Effector memory CD4-positive, alpha-beta T cell (primary cell): ENCODE measurements at places on chromosomes 7 and 10.

DNA sequence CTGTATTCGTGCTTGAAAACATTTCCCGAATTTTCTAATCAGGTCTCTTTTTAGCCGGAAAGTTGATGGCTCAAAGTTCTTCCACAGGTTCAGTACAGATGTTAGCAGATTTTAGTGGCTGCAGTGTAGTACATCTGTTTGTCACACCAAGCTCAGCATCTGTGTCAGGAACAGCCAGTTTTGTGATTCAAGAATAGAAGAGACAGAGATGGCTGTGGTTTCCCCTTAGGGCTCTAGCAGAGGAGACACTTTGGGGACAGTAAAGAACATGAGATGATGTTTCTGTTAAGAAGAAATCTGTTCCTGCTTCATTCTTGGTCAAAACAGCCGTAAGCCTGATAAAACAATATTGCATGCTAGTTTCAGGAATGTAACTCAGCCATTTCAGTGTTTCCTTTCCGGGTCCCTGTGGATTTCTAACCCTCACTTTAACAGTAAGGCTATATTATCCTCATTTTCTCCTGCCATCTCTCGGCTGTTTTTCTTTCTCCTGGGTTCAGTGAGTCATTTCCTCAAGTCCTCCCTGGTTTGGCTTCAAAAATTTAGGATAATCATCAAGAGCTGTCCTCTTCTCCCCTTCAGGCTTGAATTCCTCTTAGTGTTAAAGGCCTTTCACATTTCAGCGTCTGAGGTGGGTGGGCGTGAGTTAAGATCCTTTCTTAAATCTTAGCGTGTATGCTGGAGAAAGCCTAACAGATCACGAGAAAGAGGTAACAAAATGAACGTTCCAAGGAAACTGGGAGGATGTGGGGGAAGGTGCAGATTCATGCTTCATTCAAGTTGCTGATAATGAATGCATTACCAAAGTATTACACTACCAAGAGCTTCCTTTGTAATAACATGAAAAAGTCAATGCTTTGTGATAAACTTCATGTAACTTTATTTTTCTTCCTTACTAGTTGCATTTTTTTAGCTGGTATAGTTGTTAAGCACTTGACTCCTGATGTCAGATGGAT, 37.1 kb upstream of the BICC1 start:
- H3K27ac ChIP-seq, result no peak overlapping the region
- H3K4me3 ChIP-seq, result no peak overlapping the region
- no peak for DNase-seq
- no peaks in the 10 kb centered on the region for H3K36me3 ChIP-seq

DNA sequence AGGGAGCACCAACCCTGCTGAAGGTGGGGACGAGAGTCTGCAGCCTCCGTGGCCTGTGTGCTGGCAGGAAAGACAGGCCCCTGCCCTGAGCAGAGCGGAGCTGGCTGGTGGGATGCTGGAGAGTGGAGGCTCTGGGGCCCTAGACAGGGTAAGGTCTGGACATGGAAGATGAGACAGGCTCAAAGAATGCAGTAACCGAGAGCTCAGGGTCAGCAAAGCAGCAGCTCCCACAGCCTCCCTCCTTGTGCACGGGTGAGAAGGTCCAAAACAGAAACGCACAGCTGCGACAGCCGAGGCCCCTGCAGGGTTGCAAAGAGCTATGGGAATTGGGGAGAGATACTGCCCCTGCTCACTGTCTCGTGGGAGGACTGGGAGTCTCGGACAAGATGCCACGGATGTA, 80.5 kb downstream of the TNS3 start:
- no peak for DNase-seq
- no peaks in the 10 kb centered on the region for H3K27me3 ChIP-seq
- no peaks in the 10 kb centered on the region for H3K36me3 ChIP-seq
- no peaks in the 10 kb centered on the region for H3K4me1 ChIP-seq
- H3K4me3 ChIP-seq, result no peak overlapping the region

- H3K4me1 ChIP-seq, result no peaks in the 10 kb centered on the region
- H3K27ac ChIP-seq, result no peak overlapping the region
- no peaks in the 10 kb centered on the region for H3K27me3 ChIP-seq
- no peak for DNase-seq
- H3K4me3 ChIP-seq, result no peak overlapping the region
These were observed 498.7 kb upstream of the MKI67 start for GRCh38 chr10:128624656-128625530.

GRCh38 chr7:114923403-114923713, 1.5 kb downstream of the MDFIC start:
- H3K27ac ChIP-seq, result peak overlapping the region; percentile 93
- peak overlapping the region; percentile 94 for H3K4me3 ChIP-seq
- H3K36me3 ChIP-seq, result no peaks in the 10 kb centered on the region
- no peak for DNase-seq

DNA sequence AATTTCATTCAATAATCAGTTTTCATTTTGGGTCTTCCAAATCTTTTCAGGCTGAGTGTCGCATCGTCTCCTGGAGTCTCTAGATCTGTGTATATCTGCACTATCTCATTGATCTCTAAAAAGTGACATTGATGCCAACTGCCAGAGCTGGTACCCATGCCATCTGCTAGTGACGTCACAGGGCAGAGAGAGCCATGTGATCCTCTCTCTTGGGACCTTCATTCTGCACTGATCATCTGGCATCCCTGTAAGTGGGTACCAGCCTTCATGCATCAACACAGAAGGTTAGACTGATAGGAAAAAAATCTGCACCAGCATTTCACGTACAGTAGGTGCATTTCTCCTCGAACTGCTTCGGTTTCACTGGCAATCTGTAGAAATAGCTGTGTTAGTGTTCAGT, at the start of gene NEUROD6:
NEUROD6 (minus strand) TSS at position 124 of the 400 bp plus-strand sequence. CDS start 1,458 bp downstream, outside the sequence.
- no peaks in the 10 kb centered on the region for H3K36me3 ChIP-seq
- no peak within 1 kb of the TSS for H3K4me3 ChIP-seq
- no peaks in the 10 kb centered on the region for H3K27me3 ChIP-seq
- no peaks in the 10 kb centered on the region for H3K4me1 ChIP-seq

DNA sequence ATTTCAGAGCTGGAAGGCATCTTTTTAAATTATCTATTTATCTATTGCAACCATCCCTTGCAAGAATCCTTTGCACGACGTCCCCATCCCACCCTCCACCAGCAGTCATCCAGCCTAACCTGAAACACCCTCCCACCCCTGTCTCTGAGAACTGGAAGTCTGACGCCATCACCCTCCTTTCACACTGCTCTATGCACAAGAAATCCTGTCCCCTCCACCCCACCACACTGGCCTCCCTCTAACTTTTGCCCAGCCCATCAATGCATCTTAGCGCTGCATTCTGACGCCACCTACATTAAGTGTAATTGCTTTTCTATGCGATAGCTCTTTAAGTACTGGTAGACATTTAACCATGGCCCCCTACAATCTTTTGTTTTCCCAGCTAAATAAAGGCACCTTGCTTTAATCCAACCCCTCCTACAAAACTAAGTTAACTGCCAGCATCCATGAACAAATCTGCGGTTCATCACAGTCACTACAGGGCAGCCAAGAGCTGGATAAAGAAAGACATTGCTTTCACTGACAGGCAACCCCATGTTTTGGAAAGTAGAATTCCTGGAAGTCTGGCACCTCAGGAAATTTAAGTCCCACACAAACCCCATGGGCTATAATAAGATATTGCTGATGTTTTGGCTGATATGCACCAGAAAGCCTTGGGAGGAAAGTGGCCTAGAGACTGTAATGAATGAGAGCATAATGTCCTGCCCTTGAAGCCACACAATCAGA, 128.0 kb downstream of the GLI3 start:
- no peak overlapping the region for H3K4me3 ChIP-seq
- no peaks in the 10 kb centered on the region for H3K4me1 ChIP-seq
- DNase-seq, result no peak

DNA sequence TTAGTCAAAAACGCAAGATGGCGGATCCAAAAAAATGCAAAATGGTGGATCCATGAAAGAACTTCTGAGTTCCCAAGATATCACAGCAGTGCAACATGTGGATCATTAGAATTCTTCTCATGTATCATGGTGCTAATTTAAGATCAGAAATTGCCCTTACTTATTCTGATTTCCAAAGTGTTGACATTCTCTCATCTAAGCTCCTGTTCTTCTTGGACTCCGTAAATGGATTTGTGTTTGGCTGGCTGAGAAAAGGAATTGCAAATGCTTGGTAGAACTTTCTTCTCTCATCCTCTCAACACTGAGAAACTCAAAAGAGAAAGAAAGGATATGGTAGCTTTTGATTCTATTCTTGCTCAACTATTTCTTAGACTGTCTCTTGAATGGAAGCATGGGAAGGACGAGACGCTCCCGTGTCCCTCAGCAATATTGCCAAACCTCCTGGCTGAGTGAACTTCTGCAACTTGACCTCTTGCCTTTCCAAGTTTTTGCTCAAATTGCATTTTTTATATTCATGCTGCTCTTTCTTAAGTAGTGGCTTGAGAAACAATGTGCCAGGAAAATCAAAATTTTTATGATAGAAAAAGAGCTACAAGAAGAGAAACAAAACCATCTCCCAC, 44.7 kb downstream of the FRMD4A start:
- DNase-seq, result no peak
- no peaks in the 10 kb centered on the region for H3K36me3 ChIP-seq
- H3K4me1 ChIP-seq, result no peaks in the 10 kb centered on the region
- H3K4me3 ChIP-seq, result no peak overlapping the region

GRCh38 chr7:40316176-40316575, 181.4 kb downstream of the SUGCT start:
- no peak for DNase-seq
- no peaks in the 10 kb centered on the region for H3K27me3 ChIP-seq
- H3K36me3 ChIP-seq, result no peaks in the 10 kb centered on the region
- no peak overlapping the region for H3K27ac ChIP-seq
- H3K4me1 ChIP-seq, result no peaks in the 10 kb centered on the region

GRCh38 chr10:89534826-89535166, 598 bp downstream of the SLC16A12 start:
- no peak for DNase-seq
- H3K4me3 ChIP-seq, result no peak overlapping the region
- H3K27ac ChIP-seq, result no peak overlapping the region
- no peaks in the 10 kb centered on the region for H3K4me1 ChIP-seq
- no peaks in the 10 kb centered on the region for H3K36me3 ChIP-seq
- peaks cover 15% of the 10 kb centered on the region for H3K27me3 ChIP-seq

DNA sequence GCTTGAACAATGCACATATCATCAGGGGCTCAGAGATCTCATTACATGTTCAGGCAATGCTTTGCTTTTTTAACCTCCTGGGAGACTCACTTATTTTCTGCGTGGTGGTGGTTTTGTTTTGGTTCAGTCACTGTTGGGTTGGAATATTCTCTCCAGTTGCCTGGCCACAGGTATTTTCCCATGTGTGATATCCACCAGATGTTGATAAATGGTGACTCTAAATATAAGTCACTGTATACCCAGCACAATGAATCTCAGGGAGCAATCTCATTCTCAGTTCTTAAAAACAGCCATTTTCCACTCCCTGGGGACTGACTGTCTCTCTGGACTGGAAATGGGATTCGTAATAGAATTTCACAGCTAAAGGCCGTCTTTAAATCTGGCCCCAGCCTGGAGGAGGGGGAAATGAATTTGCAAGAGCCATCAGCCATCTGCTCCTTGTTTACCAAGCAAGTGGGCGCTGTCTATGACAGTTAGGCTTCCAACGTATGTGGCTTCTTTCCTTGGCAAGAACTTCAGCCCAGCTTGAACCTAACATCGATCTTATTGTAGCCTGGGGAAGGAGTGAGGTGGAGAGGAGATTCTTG, 1106.2 kb downstream of the NRG3 start:
- no peaks in the 10 kb centered on the region for H3K4me1 ChIP-seq
- no peak for DNase-seq
- no peak overlapping the region for H3K4me3 ChIP-seq
- H3K27ac ChIP-seq, result no peak overlapping the region
- H3K27me3 ChIP-seq, result no peaks in the 10 kb centered on the region
- no peaks in the 10 kb centered on the region for H3K36me3 ChIP-seq

DNA sequence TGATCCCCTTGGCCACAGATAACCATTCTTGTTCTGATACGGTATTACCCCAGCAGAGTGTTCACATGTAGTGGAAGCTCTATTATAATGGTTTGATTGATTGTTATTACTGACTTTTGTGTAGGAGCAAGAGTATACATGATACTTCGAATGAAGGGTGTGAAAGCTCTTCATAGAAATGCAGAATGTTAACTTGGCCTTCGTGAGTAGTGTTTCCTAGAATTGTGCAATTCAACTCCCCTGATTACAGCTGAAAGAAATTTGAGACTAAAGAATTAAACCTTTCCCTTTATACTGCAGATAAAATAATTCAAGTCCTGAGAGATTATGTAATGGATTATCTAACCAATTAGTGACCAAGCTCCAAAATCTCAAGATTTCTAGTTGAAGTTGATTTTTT, 38.2 kb downstream of the MKLN1 start:
- no peaks in the 10 kb centered on the region for H3K27me3 ChIP-seq
- H3K4me3 ChIP-seq, result no peak overlapping the region

DNA sequence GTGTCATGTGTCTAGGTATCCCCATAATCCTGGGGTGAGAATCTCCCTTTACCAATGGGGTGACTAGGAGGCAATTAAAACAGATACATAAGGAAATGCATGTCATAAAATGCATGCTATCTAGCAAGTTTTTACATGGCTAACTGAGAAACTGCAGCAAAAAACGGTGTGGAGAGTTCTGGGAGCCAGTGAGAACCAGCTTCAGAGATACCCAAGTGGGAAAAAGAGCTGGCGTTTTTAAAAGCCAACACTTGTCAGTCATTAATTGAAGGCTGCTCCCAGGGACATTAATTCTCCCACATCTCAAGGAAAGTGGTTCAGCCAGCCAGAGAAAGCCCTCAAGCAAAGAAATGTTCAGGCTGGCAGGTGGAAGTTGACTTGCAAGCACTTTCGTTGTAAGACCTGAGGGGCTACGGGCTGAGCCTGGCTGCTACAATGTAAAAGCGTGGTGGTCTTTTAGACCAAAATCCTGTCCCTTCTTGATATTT, 28.1 kb downstream of the ST8SIA6 start:
- peak overlapping the region; percentile 4 for H3K4me3 ChIP-seq
- no peaks in the 10 kb centered on the region for H3K36me3 ChIP-seq
- peak overlapping the region; percentile 53 for H3K27ac ChIP-seq
- H3K27me3 ChIP-seq, result no peaks in the 10 kb centered on the region
- peaks cover 63% of the 10 kb centered on the region for H3K4me1 ChIP-seq
- DNase-seq, result no peak

- peaks cover 15% of the 10 kb centered on the region for H3K4me1 ChIP-seq
- no peak overlapping the region for H3K27ac ChIP-seq
- no peaks in the 10 kb centered on the region for H3K27me3 ChIP-seq
- H3K4me3 ChIP-seq, result peak overlapping the region; percentile 94
These were observed 2.7 kb downstream of the ZMIZ1 start for GRCh38 chr10:79071396-79071923.

DNA sequence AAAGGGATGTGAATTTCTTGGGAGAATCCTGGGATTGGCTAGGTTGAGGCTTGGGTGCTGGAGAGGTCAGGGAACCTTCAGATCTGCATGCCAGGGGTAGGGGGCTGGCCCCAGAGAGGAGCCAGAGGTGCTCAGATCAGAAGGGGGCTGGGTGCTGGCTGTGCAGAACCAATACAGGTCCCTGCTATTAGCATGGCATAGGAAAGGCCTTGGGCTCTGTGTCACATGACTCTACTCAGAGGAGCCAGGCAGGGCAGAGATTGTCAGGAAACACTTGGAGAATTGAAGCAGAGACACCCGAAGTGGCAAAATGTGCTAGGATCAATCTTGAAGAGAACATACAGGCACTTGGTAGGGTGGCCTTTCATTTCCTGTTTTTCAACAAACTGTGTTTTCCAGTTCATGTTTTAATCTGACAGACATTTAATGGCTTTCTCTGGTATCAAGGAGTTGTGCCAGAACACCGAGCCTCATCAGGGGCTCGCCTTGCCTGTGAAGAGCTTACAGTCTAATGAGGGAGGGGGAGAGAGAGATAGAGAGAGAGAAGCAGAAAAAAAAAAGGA, 498.9 kb downstream of the RPS24 start:
- H3K4me3 ChIP-seq, result no peak overlapping the region
- H3K36me3 ChIP-seq, result no peaks in the 10 kb centered on the region
- no peak overlapping the region for H3K27ac ChIP-seq
- H3K27me3 ChIP-seq, result no peaks in the 10 kb centered on the region
- no peaks in the 10 kb centered on the region for H3K4me1 ChIP-seq
- no peak for DNase-seq
